ENCODE measurements at places on chromosomes 13 and 19.

- no peak for DNase-seq
Measured at GRCh38 chr13:67238277-67238859, 8.2 kb upstream of the PCDH9 start.

DNA sequence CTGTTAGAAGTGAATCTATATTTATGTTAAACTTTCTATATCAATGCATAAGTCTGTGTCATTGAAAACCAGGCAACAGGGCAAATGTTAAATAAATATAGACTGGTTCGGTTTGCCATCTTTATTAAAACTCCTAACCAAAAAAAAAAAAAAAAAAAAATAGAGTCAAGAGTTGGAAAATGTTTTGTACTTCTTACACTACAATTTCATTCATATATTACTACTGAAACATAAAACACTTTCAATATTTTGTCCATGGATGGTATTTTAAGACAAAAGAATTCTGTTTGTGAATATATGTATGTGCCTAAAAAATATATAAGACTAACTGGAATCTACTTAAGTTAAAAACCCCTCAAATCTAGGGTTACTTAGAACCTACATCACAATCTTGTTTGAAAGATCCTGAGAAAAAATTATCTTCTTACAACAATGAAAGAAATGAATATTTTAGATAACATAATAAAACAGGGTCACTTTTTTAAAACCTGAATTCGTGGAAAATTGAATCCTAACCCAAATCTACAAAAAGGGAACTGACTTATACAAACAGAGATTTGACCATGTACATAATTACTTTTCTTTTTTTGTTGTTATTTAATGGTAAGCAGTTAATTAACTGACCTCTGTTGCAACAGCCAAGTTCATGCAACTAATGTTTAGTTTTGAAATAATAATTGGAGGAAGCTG, 5.1 kb downstream of the DACH1 start:
- DNase-seq = no peak

DNA sequence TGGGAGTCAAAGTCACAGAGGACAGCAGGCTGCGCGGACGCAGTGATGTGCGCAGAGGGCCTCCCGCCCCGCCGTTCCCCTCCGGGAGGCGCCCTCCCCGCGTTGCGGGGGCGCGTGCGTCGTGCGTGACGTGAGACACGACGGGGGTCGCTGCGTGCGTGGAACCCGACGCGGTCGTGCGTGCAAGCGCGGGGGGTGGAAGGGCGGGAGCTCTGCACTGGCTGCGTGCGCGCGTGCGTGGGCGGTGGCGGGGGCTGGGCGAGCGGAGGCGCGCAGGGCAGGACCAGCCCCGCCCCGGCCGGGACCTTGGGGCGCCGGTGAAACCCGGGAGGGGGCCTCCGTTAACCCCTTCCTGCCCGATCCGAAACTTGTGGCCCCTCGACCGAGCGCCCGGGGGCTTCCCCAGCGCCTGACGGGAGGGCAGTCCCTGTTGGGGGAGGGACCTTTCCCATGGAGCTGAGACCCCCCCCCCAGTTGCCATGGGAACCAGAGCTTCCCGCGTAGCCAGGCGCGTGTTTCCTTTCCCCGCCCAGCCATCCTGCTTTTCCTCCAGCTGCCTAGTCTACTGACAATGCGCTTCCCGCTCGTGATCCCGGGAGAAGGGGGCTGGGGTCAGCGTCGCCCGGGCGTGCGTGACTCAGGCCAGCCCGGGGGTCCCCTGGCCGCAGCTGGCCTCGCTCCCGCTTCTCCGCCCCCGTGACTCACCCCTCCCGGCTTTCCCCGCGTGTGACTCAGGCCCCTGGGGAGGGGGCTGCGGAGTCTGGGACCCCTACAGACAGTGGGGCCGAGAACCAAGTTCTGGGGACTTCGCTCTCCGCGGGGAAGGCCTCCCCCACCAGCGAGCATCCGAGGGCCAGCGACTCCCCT, 7.3 kb upstream of the HOOK2 start:
- peak; percentile 85 for DNase-seq

DNA sequence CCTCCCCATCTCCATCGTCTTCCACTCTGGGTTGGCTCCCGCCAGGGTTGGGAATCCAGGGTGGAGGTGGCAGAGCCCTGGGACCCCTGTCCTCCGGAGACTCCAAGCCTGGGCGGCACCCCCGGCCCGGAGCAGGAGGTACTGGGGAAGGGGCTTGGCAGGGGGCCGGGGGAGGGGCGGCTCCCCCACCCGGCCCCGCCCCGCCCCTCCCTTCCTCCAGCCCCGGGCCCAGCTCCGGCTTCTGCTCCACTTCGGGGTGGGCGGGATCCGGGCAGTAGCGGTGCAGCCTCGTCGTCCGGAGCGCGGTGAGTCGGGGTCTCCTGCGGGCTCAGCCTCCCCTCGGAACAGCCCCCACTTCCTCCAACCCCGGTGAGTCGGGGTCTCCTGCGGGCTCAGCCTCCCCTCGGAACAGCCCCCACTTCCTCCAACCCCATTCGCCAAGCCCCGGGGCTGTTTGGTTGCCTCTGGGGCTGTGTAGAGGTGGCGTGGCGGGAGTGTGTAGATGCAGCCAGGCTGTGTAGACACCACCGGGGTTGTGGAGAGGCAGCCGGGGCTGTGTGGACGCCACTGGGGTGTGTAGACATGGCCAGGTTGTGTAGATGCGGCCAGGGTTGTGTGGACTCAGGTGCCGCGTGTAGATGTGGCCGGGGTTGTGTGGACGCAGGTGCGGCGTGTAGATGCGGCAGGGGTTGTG, at the start of gene TMPRSS9:
Gene TMPRSS9, plus strand, starts transcription at position 274 of the 694 bp plus-strand sequence. CDS start 29,521 bp downstream, outside the sequence.
- DNase-seq = no peak

GRCh38 chr19:46732172-46732938, 13.5 kb upstream of the FKRP start:
- DNase-seq = no peak

GRCh38 chr19:50556282-50557008, 11.8 kb downstream of the LRRC4B start:
- peak; percentile 56 for DNase-seq

DNA sequence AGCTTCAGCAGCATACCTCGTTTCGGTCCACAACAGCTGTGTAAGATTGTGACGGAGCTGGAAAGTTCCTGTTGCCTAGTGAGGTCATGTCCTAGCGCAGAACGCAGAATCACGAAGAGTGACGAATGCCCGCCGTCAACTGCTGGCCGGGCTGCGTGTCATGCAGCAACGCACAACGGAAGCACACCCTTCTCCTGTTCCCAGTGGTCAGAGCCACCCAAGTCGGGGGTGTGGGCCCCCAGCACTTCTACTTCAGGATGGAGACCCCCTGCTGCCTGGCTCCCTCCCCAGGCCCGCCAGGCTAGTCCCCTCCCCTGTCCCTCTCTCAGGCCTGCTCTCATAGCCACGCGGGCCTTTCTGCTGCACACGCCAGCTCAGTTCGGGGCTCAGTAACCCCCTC, 25.9 kb downstream of the C2CD4C start:
- DNase-seq = no peak

DNA sequence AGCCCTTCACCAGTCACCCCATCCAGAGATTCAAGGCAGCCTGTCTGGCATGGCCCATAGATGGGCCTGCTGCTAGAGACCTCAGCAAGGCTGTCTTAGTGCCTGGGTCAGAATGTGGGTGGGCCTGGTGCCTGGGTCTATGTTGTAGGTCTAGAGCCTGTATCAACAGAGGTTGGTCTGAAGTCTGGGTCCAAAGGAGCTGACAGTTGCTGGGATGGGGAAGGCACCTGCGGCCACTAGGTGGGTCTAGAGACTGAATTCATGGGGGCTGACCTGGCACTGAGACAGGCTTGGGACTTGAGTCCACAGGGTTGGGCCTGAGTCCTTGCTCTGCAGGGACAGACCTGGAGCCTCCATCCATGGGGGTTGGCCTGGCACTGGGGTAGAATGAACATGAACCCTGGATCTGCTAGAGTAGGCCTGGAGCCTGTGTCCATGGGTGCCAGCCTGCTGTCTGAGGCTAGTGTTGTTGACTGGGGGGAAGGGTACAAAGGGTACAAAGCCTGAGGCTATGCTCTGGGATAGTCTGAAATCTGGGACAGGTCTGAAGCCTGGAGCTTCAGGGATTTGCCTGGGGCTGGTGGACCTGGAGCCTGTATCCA, 516.8 kb downstream of the OLFM4 start:
- DNase-seq = no peak

GRCh38 chr13:25068810-25069209, 27.1 kb upstream of the PABPC3 start:
- DNase-seq = no peak
